Stimulated activated CD8-positive, alpha-beta memory T cell treated with anti-CD3 and anti-CD28 coated beads, Interleukin-4, amount 100 ng/mL, for 4 hours (primary cell): ENCODE measurements at places on chromosomes 5 and 9.

DNA sequence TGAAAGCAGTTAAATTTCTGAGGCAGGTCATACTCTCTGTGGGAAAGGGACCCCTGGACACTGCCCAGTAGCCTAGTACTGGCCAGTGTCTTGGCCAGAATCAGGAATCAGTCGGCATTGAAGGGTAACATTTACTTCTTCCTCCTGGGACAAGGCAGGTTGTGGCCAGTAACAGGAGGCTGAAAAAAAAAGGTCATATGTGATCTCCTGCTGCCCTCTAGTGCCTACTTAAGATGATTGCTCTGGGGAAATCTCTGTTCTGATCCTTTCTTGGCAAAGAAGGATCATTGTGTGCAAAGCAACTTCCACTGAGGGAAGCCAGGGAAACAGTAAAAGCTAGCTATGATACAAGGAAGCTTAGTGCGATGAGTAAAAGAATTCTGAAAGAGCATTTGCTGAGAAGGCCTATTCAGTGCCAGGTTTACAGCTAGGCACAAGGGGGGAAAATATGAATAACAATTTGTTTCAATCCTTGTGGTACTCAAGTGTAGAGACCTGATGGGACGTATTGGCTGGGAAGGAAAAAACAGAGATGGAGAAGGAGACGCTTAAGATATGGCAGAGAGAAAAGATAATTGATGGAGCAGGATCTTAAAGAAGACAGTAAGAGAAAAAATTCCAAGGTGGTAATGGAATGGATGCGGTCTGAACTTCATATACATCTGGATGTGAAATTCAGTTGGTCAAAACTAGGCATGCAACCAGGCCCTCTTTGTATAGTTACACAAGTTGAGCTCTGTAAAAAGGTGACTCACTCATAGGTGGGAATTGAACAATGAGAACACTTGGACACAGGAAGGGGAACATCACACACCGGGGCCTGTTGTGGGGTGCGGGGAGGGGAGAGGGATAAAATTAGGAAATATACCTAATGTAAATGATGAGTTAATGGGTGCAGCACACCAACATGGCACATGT lies 25.8 kb upstream of the TRIM32 start:
- DNase-seq = no peak

DNA sequence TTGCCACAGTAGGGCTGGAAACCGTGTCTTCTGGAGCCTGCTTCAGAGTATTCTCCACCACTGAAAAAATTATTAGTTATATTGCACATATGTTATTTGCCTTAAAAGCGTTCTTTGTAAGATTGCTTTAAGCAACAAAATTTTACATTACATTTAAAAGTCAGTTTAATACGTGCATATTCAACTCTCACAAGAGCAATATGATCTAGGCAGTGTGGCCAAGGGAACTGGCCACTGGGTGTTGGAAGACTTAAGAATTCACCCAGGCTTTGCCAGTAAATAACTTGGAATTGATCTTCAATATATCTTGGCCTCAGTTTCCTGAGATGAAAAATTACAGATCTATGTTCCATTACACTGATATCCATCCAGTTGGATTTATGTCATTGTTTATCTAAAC lies 694.4 kb downstream of the EFNA5 start:
- DNase-seq = no peak

- DNase-seq = no peak
Measured at GRCh38 chr9:135809166-135809565, 98.2 kb downstream of the CAMSAP1 start.

- no peak for DNase-seq
Measured at GRCh38 chr9:93036887-93037475, 21.5 kb upstream of the SUSD3 start.

DNA sequence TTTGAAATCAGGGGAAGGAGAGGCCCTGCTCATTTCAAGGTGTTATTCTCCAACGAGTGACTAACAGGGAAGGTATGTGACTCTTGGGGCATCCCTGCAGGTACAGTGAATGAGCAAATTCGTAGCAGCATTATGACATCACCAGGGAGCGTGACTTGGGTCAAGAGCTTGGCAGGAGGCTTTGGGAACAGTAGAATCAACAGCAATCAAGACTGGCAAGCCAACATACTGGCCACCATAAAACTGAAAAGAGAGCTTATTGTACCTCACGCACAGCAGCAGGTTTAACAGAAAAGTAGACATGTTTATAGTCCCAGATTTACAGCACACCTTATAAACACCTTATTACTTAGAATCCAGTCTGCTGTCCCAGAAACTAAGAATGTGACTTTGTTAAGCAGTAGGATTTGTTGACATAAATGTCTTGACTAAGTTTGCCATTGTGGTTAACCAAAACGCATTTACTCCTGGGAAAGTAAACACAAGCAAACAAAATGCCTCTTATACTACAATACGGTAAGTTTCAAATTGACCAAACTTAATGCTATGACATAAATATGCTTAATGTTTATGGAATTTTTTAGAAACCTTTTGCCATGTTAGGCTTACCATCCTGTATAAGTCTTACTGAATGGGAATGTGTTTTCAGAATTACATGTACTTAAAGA lies 297.8 kb downstream of the NPR3 start:
- no peak for DNase-seq

DNA sequence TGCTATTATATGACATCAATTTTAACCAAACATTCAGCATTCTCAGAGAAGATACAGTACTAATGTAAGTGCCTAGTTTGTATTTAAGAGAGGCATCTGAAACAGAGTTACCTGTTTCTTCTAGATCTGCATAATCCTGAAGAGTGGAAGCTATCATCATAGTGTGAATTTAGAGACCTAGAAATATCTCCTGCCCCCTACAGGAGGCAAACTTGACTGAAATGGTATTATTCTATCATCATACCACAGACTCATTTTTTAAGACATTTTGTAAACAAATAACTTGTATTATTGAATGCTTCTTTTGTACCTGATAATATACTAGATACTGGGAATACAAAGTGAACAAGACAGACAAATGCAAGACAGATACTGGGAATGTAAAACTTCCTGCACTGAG lies 216.8 kb upstream of the RPS23 start:
- DNase-seq = no peak

- no peak for DNase-seq
Measured at GRCh38 chr5:93805616-93806379, 64.4 kb upstream of the POU5F2 start.

- DNase-seq = no peak
Measured at GRCh38 chr5:9852671-9853070, 222.5 kb upstream of the TAS2R1 start.

DNA sequence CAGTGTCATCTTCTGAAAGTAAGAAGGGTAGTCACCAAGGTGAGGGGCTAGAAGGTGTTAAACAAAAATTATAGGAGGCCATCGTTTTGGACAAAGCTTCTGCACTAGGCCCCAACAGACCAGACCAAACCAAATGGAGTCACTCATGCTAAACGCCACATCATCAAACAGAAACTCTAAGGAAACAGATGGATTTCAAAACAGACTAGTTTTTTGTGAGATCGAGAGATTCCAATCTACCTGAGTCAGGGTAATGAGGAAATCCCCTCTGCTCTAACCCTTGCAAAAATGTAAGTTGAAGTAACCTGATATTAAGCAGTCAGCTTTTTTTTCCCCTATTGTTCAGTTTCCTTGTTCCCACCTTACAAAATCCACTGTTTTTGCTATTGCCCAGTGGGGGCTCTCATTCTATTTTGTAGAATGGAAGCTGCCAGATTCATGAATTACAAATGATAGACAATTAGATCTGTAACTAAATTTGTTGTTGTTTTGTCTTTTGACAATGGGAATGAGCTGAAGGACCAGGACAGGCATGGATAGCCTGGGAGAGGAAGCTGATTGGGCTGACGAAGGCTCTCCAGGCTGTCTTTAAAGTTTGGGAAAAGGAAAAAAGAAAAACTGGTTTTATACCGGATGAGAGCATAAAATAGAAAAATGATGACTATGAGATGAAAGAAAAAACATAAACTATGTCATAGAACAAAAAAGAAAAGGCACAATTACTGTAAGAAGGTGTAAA lies 94.7 kb upstream of the ADAMTSL1 start:
- DNase-seq = no peak

GRCh38 chr5:108720391-108720790 lies 27.3 kb upstream of the FER start:
- no peak for DNase-seq

- no peak for DNase-seq
Measured at GRCh38 chr9:976258-976942, at the start of gene DMRT3. DMRT3 (plus strand) TSS chr9:976655; CDS start chr9:977002, 347 bp downstream.

DNA sequence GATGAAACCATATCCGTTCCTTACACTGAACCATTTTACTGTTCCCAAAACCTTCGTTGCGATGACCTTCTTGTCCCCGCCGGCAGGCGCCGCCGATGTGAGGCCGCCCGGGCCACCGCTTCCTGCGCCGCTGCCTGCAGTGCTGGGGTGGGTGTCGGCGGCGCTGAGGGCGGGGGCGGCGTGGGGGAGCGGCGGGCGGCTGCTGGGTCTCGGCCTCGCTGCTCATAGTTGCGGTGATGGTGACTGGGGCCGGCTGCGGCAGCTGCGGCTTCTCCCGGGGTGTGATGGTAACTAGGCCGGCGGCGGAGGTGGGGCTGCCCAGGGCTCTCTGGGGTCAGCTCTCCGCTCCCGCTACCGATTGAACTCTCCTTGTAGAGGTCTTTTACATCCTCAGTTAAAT lies 14.1 kb upstream of the OR2S2 start:
- peak; percentile 5 for DNase-seq

GRCh38 chr5:147332658-147333057 lies 97.8 kb downstream of the STK32A start:
- no peak for DNase-seq

DNA sequence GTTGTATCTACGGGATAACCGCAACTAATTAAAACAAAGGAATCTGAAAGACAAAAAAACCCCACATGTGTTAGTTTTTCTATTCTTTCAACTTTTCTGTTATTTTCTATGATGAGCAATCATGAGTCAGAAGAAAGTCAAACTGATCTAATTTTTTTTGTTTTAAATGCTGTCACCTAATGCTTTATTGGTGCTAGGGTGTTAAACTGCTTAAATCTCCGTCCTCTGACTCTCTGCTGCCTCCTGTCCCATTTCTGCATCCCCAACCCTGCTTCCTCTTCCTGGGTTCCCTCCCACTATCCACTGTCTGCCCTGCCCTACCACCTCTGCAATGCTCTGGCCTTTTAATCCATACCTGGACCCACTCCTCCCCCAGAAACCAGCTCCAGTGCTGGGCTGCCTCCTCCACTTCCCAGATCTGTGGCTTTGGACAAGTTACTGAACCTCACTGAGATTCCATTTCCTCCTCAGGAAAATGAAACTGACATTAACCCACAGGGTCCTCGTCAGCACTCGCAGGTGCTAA lies 15.7 kb downstream of the PTPN3 start:
- DNase-seq = no peak

DNA sequence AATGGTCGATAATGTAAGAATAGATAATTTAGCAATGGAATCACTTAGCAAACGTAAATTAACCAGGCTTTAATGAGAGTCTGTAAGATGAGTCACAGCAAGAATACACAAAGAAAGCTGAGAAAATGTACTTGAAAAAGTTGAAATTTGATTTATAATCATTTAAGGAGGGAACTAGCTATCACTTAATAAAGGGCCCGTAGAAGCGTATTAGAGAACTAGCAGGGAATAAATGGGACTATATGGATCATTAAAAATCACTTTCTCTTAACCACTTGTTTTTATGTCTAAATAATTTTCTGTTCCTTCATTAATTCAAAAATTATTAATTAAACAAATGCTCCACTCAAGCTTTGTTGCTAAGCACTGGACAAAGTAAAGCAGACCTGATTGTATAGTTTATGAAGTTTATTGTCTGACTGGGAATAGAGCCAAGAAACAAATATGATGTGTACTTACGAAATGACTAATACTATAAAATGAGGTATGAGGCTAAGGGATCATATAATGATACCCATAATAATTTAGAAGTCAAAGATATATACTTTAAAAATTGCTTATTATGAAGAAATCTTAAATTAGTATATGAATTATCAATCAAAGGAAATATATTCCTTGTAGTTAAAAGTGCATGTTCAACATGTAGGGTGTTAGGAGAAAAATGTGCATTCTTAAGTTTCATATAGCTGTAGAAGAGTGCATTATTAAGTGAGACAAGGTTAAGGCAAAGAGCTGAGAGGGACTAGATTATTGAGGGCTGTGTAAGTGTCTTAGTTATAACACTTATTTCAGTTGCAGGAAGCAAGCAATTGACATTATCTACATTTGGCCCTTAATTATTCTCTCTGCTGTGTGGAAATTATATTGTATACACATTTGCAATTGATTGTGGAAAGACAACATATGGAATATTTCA lies 196.8 kb downstream of the PRDM9 start:
- DNase-seq = no peak

DNA sequence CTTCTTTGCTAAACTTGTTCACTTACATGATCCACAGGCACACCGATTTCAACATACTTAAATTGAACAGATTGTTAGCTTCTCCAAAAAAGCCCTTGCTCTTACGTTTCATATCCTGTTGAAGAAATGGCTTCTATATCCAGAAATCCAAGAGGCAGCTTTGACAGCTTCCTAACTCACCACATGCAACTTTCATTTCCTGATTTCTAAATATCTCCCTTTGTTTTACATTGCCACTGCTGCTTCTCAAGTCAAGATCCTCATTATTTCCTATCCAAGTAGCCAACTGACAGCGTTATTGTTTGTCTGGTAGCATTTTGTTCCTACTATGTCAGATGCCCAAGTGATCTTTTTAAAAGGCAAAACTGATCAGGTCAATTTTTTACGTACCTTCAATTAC lies 913.2 kb upstream of the TYRP1 start:
- DNase-seq = no peak

DNA sequence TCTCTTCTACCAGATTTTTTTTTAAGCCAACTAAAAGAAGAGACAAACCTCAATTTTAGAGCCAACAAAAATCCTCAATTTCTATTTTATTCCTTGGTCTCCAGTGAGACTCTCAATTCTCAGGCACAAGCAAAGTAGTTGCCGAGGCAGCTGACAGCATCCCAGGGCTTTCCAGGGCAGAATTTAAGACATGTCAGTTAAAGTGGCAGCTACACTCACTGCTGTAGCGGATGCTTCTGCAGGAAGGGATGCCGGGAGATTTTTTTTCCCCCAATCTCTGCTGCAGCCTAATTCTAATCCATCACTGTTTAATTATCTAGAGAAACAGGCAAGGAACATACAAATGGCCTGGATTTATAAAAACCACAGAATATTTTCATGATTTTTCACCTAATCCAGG lies 57.0 kb downstream of the TTC39B start:
- DNase-seq = no peak

DNA sequence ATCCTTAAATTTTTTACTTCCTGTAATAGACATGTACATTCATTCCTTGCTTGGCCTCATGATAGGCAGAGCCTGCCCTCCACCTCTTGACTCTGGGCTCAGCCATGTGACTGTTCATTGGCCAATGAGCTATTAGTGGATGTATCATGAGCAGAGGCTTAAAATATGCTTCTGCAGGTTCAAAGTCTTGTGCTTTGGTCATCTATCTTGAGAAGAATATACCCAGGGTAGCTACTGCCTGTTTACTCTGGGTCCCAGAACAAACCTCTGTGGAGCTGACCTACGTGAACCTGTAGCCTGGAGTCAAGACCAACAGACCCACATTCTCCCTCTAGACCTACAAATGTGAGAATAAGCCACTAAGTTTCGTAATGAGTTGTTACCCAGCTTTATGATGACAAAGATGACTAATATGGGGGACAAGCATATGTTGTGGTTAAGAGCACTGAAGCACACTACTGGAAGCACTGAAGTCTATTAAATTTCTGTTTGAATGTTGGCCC lies 244.4 kb downstream of the MAST4 start:
- no peak for DNase-seq
